ENCODE measurements at places on chromosomes 5 and 9.

GRCh38 chr9:34171753-34172535, 6.9 kb upstream of the UBAP1 start:
- no peak for DNase-seq

DNA sequence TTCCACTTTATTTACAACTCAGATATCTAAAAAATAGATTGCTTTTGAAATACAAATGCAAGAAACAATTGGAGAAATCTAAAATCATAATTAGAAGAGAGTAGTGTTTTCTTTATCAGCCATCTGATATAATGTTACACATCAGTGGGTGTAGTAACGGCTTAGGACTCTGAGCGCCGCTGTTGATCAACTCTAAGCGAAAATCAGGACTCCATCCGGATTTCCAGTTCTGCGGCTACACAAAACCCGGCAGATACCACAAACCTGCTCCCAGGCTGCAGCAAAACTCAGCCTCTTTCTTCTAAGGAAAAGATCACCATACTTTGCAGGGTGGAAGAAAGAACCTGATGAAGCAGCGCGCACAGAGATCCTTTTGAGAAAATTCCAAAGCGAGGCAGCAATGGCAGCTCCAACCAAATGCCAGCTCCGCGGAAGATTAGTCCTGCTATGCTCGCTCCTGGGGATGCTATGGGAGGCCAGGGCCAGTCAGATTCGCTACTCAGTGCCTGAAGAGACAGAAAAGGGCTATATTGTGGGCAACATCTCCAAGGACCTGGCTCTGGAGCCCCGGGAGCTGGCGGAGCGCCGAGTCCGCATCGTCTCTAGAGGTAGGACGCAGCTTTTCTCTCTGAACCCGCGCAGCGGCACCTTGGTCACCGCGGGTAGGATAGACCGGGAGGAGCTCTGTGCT, at the start of gene PCDHGA9:
Gene PCDHGA9 (plus strand): TSS at position 226 of the 691 bp plus-strand sequence. CDS start 175 bp downstream, at position 401.
- DNase-seq = no peak

- DNase-seq = no peak
Observed at GRCh38 chr5:1921711-1922110, 39.0 kb upstream of the IRX4 start.

DNA sequence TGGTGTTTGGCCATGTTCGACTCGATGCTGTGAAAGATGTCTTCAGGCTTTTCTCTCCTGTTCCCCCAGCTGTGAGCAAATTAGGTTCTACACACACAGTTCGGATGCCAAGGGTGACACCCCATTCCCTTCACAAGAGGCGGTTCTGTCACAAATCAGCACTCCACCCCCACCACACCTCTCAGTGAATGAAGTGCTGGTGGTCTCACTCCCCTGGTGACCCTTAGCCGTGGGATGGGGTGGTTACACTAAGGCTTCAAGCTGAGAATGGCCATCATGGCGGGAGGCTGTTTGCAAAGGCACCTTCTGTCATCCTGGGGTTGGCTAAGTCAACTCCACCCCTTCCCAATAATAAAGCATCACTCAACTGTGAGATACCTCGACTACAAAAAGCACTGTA, 26.4 kb downstream of the AMBP start:
- no peak for DNase-seq

DNA sequence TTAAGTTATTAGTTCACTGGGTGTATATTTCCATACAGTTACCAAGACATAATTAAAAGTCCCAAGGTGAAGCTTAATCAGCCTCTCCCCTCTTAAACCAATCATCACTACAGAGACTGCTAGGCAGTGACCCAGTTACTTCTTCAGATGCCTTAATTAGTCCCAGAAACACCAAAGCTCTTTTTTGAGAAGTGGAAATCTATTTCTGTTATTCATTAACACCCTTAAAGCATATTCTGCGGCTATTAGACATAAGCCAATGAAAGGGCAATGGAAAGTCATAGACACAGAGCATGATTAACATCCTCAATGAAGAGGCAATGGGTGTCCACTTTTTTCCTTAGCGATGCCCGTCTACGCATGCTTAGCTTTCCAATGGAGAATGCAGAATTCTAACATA, 48.3 kb upstream of the DNAH5 start:
- no peak for DNase-seq

GRCh38 chr5:37695647-37696046, 144.2 kb downstream of the GDNF start:
- DNase-seq = no peak

DNA sequence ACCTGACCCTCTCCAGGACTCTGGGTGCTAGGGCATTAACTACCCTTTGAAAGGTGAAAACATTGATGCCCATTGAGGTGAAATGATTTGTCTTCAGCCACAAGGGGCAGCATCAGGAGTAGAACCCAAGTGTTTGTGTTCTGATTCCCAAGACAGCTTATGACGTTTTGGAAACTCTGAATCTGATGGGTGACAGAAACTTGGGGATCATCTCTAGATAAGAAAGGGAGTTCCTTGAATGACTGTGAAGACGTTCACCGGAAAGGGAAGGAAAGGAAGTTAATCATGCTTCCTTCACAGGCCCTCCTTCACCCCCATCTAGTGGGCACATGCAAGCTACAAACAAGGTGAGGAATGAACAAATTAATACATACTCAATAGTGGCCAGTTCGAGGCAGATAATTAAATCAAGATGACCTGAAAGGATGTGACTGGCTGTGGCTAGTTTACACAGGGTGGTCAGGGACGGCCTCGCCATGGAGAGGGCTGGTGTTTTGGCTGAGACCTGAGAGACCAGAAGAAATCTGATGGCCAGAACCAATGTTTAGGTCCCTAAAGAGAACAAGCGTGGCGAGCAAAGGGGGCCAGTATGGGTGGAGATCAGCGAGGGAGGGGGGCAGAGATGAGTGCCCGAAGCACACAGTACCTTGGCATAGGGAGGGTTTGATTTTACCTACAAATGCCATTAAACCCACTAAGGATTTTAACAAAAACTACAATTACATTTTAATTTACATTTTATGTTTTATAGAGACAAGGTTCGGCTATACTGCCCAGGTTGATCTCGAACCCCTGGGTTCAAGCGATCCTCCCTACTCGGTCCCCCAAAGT, 937 bp upstream of the SLC26A2 start:
- peak; percentile 75 for DNase-seq

- no peak for DNase-seq
Observed at GRCh38 chr5:167985373-167985772, 306.1 kb upstream of the WWC1 start.

GRCh38 chr5:52779213-52779612, 8.5 kb upstream of the ITGA1 start:
- DNase-seq = no peak

DNA sequence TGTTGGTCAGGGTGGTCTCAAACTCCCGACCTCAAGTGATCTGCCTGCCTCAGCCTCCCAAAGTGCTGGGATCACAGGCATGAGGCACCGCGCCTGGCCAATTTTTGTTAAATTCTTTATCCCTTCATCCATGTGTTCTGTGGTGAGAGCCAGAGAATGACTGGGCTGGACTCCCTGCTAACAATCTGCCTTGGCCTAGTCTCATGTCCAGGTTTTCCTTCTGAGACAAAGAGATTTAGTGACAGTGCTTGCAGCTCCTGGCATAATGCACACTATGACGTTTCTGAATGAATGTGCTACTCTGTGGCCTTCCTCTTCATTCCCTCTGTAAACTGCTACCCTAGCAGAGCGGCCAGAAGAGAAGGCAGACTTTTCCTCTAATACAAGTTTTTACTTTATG, 79.3 kb downstream of the FOXD1 start:
- no peak for DNase-seq
